HEK293T (cell line): ENCODE measurements at places on chromosomes 7 and 10.

GRCh38 chr10:110273474-110273873 lies 31.2 kb downstream of the SMNDC1 start:
- no peak for DNase-seq

DNA sequence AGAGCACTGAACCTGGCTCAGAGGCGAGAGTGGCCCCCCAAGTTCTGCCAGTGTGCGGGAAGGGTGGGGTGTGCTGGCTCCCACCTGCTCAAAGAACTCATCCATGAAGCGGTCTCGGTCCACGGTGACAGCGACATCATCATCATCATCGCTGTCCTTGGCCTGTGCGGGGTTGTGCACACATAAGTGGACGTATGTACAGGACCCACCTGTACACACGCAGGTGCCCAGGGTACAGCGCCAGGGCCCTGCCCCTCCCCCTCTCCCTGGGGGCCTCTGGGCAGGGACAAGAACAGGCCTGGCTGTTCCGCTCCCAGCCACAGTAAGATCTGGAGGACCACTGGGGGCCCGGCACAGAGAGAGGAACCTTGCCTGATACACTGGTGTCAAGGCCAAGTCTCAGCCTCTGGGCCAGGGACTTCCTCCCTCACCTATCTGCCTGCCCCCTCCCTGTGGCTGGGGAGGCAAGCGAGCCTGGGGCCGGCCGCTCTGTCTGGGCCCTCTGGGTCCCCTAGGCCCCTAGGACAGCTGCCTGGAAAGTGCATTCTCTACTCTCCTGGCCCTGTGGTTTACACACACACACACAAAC lies 10.4 kb downstream of the STX1A start:
- DNase-seq: no peak

DNA sequence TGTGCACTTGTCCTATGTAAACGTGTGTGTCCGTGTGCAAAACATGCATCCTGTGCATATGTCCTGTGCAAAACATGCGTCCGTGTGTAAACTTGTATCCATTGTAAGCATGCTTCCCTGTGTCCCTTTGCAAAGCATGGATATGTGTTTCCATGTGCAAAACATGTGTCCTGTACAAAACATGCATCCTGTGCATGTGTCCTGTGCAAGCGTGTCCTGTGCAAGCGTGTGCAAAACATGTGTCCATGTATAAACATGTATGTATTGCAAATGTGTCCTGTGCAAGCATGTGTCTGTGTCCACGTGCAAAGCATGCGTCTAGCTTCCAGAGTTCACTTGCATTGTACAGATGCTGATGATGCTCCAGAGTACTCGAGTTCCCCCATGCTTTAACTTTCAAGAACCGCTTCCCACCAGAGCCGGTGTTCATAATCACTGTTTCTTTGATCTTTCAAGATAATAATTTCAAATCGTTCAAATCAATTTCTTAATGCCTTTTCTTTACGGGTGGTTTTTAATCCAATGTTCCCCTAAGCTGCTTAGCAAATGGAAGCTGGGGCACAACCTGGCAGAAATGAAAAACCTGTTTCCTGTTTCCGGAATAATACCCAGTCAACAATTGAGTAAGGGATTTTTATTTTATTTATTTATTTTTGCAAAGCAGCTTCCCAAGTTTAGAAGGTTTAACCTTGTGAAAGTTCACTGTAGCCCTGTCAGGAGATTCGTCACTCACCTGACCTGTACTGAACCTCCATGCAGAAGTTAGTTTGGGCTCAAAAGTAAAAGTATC lies 641 bp upstream of the ASB13 start:
- DNase-seq: no peak

DNA sequence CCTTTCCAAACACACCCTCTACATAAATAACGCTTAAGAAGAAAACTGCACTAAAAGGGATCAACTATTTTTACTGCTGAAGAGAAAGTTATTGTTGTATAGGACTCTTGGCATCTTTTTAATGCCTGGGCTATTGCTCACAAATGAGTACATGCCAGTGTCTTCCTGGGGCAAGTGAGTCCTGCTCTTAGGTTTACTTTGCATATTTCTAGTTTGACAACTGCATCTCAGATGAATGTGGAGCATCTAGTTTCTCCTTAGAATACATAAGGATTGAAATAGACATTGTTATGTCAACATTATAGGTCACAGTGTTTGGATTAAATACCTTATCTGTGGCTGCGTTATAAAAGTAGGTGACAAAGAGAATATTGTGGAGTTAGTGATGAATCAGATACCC lies 44.5 kb downstream of the PSMC2 start:
- no peak for DNase-seq

GRCh38 chr7:27131390-27131819 lies 848 bp upstream of the HOXA4 start:
- no peak for DNase-seq

DNA sequence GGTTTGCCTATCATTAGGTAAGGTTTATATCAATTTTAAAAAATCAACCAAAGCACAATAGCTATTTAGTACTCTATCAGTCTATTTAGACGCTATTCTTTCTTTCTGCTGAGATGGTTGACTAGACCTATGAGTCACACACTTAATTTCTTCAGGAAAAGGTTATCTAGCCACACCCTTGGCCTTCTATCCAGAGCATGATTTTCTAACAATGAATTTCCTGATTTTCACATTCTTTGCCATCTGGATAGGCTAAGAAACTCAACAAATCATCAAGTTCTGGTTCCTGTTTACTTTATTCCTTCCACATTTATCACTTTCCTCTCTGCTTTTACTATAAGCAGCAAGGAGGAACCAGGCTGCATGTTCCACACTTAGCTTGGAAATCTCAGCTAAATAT lies 8.1 kb downstream of the PRPS1L1 start:
- DNase-seq: no peak

DNA sequence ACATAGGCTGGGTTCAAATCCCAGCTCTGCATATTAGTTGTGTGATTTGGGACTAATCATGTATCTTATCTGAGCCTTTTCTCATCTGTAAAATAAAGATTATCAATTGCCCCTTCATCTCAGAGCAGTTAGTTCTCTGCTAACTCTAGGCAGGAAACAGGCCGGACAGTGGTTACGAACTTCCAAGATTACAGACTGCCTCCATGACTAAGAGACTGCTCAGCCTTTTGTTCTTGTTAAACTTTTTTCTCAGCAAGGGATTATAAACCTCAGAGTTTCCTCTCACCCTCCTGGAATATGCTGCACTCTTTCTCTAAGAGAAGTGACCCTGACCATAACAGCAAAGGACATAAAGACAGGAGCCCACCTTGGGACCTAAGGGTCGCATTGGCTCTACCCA lies 52.5 kb upstream of the NFKB2 start:
- no peak for DNase-seq

DNA sequence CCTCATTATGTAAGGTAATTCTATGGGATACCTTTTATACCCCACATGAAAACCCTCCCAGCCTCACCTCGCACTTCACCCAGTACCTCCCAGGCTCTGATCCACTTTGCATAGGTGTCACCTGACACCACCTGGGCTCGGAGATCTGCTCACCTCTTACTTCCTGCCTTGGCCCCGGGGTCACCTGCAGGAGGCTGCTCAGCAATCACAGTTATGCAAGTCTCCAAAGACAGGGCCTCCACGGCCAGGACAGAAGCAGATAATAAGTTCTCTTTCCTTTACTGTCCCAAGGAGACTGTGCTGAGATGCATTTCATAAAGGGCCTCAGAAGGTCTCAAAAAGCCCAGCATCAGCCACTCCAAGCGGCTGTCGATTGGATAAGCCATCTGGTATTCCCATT lies 112.4 kb upstream of the PPP2R2D start:
- DNase-seq: no peak

DNA sequence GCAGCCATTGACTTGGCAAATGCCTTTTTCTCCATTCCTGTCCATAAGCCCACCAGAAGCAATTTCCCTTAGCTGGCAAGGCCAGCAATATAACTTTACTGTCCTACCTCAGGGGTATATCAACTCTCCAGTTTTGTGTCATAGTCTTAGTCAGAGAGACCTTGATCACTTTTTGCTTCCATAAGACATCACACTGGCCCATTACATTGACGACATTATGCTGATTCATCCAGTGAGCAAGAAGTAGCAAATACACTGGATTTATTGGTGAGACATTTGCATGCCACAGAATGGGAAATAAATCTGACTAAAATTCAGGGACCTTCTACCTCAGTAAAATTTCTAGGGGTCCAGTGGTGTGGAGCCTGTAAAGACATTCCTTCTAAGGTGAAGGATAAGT lies 649.7 kb upstream of the ANKRD30A start:
- no peak for DNase-seq

GRCh38 chr7:826230-826917 lies 5.9 kb upstream of the SUN1 start:
- DNase-seq: no peak

- no peak for DNase-seq
Observed at GRCh38 chr7:86825264-86825663, 181.6 kb downstream of the GRM3 start.

DNA sequence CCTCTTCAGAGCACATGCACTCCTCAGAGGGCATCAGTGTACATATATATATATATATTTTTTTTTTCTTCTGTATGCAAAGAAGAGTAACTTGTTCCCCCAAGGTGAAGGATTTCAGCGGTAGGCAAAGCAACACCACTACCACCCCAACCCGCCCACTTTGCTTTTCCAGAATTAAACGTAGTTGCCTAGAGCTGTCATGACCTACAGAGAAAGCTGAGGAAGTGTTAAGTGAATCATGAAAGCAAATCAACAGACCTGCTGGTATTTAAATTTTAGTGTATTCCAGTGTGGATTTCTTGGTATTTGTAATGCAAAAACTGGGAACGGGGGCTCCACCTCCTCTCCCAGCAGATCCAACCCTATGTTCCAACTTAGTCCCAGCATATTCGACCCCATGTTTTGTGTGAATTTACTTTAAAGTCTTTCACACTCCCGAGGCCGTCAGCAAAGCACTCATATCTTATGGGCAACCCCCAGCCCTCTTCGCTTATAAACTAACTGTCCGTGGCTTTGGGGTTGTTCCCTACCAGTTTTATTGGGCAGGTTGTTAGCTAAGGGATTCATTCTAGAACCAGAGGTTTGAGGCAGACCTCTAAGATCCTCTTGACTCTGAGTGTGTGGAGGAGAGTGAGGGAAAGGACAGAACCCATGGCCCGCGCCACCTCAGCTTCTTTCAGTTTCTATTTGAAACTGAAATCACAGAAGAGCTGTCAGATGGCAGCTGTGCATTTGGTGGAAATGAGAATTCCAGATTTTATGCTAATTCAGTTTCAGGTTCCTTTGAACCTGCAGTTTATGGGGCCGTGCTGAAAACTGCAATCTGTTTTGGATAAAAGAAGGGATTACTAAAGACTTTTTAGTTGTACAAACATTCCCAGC lies 450.2 kb upstream of the GALNT17 start:
- DNase-seq: no peak

- DNase-seq: no peak
Observed at GRCh38 chr7:124130-124949, 68.0 kb upstream of the FAM20C start.

DNA sequence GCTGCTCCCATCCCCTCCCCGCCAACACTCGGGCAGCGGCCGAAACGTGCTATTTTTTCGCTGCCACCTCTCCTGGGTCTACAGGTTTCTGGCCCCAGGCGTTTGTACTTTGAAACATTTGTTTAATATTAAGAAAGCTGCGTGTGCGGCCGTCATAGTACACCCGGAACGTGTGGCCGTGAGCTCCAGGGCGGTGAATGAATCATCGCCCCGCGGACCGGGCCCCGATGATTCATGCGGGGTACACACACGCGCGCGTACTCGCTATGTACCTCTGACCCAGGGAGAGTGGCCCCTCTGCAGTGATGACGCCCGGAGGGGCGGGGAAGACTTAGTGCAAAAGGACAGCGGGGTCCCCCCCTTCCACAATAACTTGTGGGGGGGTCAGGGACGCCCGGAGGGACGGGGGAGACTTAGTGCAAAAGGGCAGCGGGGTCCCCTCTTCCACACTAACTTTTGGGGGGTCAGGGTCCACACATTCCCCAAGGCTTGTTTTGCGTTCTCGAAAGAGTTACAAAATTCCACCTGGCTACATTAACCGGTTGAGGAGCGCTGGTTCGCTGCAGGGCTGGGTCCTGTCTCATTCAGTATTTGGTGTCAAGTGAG lies 56.5 kb upstream of the PCGF5 start:
- peak; percentile 18 for DNase-seq

- no peak for DNase-seq
Observed at GRCh38 chr10:19449860-19450259, 366.4 kb upstream of the PLXDC2 start.

GRCh38 chr7:95317546-95317945 lies 6.8 kb downstream of the PON1 start:
- no peak for DNase-seq

DNA sequence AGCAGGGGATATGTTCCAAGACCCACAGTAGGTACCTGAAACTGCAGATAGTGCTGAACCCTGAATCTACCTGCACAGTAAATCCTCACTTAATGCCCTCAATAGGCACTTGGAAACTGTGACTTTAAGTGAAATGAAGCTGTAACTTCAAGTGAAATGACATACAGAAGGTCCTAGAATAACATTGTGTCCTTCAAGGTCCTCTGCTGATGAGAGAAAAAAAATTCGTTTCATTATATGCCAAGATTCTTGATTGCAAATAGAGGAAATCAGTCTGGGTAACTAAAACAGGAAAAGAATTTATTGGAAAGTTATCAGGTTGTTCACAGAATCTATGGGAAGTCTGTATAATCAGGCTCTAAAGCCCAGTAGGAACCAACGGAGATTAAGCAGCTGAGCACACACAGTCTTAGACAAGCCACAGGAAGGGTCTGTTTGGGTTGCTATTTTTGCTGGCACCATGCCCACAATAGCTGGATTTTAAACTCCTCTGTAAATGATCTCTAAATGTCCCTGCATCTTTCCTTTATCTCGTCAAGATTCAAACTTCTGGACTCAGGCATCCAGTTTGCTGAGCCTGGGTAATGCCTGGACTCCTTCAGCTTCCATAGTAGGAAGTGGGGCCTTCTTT lies 57.5 kb downstream of the EXOC4 start:
- DNase-seq: no peak

- DNase-seq: no peak
Observed at GRCh38 chr7:139427788-139428187, 55.7 kb downstream of the KLRG2 start.

- DNase-seq: no peak
Observed at GRCh38 chr7:70525991-70526390, 606.0 kb upstream of the GALNT17 start.

GRCh38 chr7:152344253-152344652 lies 91.5 kb downstream of the KMT2C start:
- DNase-seq: no peak

GRCh38 chr10:47034441-47035051 lies 123.3 kb downstream of the PTPN20 start:
- no peak for DNase-seq

DNA sequence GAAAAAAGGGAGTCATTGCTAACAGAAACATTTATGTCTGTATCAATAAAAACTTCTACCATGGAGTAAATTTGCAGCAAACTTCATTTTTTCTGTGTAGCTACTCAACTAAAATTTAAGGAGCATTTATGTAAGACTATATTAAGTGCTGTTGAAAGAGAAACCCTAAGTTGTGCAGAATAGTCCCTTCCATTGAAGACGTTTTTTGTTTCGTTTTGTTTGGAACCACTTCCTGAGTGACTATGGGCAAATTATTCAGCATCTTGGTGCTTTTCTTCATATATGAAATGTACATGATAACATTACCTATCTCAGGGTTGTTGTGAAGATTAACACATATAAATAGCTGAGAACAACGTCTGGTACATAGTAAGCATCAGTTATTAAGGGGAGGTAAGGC lies 24.3 kb downstream of the SEM1 start:
- no peak for DNase-seq
